ENCODE measurements at places on chromosomes 16 and 17.

- DNase-seq: no peak
Measured at GRCh38 chr17:64778240-64779097, 116.4 kb upstream of the SMURF2 start.

GRCh38 chr16:84243732-84244131, 3.9 kb upstream of the KCNG4 start:
- DNase-seq: no peak

DNA sequence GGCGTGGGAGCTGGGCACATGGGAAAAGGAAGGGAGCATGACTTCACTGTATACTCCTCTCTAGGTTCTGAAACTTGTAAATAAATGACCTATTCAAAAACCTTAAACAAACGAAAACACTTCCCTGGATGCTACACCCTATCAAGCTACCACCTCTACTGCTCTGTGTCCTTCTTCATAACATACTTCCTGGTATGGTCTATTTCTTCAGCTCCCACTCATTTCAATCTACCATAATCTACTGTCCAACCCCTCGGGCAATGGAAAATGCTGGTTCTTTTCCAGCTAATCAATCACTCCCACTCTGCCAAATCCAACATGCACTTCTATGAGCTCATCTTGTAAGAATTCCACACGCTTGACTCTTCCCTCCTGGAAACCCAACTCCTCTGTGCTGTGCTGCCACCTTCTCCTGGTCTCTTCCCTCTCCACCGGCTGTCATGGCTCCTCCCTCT, 42.4 kb downstream of the AMFR start:
- DNase-seq: no peak

DNA sequence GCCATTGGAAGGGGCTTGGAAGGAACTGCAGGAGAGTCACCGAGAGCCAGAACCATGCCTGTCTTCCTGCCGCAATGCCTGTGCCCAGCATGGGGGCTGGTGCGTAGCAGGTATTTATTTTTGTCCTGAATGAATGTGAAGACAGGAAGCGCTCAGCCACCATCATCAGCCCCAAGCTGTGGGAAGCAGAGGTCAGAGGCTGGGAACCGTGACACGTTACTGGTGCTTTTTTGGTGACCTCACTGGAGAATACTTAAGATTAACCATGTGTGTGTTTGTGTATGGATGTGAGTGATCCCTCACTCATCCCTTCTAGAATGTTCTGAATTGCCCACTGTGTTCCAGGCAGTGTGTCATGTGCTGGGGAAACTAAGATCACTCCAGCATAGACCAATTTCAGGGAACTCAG, 343.8 kb downstream of the SNX29 start:
- no peak for DNase-seq

DNA sequence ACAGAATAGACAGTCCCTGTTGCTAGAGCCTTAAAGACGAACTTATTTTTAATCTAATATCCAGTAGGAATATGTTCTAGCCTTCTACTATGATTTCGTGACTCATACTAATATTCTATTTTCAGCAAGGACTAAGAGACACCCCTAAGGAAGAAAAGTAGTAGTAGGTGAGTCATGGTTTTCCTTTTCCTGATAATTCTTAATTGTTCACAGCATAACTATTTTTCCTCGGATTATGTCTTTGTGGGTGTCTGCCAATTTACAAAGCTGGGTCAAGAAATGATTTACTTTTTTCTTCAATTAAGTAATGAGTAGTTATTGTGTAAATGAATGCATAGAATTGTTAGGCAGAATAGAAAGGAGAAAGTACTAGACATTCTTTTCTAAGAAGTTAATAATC, 292.2 kb downstream of the TOX3 start:
- DNase-seq: no peak

DNA sequence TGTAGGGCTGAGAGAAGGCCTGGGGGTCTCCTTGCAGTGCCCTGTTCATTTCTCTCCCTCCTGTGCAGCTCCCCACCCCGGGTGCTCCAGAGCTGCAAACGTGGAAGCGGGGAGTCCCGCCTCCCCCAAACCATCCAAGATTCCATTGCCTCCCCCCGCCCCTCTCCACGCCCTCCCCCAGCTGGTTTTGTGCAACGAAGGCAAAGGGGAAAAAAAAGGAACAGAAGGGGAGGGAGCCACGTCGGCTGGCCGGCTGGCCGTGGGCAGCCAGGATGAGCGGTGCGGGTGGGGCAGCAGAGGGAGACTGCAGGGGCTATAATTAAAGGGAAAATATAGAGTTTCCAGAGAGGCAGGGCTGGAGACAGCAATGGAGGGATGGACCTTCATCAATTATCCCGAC, 1.7 kb upstream of the COL1A1 start:
- DNase-seq: peak; percentile 83

- DNase-seq: peak; percentile 43
Measured at GRCh38 chr16:12340151-12340733, 363.7 kb downstream of the SNX29 start.

GRCh38 chr16:751152-752006, 9.2 kb upstream of the MSLN start:
- no peak for DNase-seq

DNA sequence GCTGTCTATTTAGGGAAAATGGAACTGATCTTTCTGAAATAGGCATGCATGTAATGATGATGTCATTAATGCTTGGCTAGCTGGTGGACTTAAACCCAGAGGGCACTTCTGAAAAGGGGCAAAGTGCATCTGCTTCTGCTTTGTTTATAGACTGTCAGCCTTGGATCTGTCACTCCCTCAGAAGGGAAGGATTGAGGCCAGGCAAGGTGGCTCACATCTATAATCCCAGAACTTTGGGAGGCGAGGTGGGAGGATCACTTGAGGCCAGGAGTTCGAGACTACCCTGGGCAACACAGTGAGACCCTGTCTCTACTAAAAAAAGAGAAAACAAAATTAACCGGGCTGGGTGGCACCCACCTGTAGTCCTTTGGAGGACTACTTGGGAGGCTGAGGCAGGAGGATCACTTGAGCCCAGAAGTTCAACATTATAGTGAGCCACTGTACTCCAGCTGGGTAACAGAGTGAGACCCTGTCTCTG, 185.5 kb downstream of the WWOX start:
- no peak for DNase-seq

DNA sequence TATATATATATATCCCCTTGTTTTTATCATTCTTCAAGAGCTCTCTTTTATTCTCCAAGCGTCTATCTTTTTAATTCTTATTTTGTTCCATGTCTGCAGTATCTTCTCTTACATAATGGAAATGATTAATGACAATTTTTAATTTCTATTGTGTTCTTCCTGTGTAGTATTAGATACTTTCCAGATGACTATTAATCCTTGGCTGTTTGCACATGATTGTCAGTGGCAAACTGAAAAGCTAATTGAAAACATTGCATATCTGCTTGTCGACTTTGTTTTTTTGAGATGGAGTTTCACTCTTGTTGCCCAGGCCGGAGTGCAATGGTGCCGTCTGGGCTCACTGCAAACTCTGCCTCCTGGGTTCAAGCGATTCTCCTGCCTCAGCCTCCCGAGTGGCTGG, 124.7 kb downstream of the BCAS3 start:
- no peak for DNase-seq

DNA sequence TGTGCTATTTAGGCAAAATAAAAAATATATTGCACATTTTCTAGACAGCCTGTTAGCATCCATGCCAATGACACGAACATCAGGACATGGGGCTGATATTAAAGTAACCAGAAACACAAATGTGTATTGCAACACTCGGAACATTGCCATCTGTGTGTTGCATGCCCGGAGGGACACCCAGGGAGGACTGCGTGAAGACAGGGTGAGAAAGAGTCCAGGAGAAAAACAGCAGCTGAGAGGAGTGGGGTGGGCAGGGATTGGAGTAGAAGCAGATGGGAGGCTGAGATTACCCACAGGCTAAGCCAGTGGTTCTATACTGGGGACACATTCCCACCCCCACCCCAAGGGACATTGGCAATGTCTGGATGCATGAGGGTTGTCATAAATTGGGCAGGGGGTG, 114.8 kb downstream of the GRIN2A start:
- no peak for DNase-seq

- no peak for DNase-seq
Measured at GRCh38 chr16:72805486-72805885, 242.4 kb downstream of the ZFHX3 start.

DNA sequence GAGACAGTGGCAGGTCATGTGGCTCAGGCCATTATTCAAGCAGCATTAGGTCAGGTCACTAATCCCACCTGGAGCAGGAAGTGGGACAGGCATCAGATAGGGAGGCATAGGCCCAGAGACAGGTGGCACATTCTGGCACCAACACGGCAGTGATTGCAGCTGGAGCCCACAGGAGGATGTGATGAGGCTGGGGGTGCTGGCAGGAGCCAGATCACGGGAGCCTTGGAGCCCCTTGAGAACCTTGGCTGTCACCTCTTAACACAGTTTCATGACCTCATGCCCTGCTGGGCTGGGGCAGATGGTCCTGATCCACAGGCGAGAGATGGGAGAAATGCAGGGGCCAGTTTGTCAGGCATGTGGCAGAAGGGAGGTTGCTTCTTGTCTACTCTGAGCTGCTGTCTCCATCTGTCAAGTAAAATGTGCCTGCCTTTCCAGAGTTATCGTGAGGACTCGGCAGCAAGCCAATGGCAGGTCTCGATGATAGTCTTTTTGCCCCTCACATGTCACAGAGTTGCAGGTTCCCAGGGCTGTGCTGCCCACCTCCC, 109.6 kb downstream of the CLEC16A start:
- no peak for DNase-seq

GRCh38 chr17:48997103-48997826, at the start of gene IGF2BP1:
TSS of gene IGF2BP1 (plus strand) at chr17:48997385. CDS start at chr17:48997746, 361 bp downstream.
- DNase-seq: no peak

GRCh38 chr16:19307587-19308241, 22.2 kb downstream of the CLEC19A start:
- no peak for DNase-seq

GRCh38 chr16:12303653-12304052, 327.1 kb downstream of the SNX29 start:
- no peak for DNase-seq

GRCh38 chr16:78294538-78295225, 195.2 kb downstream of the WWOX start:
- no peak for DNase-seq

DNA sequence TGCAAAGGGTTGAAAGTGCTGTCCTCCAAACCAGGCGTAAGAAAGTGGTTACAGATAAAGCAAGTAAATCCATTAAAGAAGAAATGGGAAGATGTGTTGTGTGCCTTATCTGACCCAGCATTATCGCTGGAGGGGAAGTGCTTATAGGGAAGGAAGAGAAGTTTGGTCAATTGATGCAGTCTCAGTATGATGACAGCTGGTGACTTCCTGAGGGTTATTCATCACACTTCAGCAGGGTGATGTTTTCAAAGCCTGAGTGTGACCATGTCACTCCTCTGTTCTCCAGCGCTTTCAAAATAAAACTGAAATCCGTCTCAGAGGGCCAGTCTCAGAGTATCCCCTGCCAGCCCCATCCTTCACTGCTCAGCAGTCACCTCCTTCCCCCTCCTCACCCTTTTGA, 505.4 kb upstream of the RBFOX1 start:
- no peak for DNase-seq

GRCh38 chr17:14211801-14212200, 24.9 kb downstream of the CDRT15 start:
- no peak for DNase-seq

DNA sequence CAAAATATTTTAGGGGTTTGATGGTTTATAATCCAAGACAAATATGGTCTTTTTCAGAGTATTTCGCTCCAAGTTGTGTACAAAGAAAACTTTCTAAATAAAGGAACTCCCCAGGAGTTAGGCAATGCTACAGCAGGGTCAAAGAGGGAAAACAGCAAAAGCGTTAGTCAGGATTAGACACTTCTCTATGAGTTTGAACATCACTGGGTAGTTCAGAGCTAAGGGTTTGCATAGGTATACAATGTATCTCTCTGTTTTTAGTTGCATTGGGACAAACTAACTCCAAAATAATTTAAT, 34.8 kb downstream of the FAM20A start:
- DNase-seq: no peak

DNA sequence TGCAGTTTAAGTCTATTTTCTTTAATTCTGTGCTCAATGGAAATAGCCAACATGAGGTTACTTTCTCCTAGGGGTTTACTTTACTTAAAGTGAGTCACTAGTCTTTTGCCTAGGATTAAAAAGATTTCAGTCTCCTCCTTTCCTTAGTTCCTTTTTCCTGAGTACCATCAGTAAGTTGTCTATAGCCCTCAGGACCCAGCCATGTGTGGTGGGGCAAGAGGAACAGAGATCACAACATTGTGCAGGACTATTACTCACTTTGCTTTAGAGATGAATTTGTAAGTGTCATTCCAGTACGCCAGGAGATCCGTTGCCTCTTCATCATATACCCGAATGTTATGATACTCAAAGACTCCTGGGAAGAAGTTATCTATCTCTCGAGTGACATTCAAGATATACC, 27.7 kb upstream of the CORO6 start:
- no peak for DNase-seq

DNA sequence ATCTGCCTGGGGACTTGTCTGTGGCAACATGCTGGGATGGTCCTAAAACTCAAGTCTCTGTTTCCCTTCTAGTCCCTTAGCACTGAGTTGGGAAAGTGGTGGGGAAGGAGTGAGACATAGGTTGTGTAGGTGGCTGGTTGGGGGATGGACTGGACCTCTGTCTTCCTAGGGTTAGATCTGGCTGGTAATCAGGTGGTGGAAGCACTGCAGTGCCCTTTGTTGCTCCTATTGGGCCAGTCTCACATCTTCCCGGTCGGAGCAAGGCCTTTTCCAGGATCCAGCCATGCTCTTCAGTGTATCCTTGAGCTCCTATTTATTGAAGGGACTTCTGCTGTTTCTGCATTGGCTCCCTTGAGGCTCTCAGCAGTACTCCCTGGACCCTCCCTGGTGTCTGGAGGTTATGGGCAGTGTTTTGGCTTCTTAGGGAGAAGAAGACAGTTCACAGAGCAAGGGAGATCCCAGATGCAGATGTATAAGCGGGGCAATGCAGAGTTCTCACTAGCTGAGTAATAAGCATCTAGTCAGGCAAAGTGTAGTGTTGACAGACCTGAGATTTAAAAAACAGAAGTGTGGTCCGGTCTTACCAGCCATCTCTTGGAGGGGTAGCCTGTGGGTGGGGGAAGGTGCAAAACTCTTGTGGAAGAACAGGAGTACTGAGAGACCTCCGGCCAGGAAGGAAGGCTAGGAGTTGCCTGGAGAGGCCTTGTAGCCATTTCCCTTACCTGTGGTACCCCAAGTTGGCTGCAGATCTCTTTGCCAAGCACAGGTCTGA, 1.3 kb upstream of the NUTF2 start:
- no peak for DNase-seq

DNA sequence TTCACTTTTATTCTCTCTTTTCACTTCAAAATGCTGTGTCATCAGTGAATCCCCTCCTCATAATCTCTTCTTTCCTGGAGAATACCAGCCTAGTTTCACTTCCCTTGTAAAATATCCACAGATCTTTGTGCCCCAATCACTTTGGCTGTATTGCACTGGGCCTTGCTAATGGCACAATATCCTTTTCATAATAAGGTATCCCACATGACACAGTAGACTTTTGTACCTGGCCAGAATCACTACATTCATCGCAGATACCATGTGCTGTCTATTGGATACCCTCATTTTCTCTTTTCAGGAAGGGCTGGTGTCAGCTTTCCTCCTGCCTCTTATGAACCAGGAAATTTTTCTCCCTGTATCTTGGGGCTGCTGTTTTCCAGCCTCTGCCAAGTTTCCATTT, 25.7 kb upstream of the TOX3 start:
- DNase-seq: no peak

Measured in GM04504 (cell line).